ENCODE measurements at places on chromosomes 12 and 14.
A peak's percentile ranks its signal among the peaks of the same experiment; 100 is the strongest.

DNA sequence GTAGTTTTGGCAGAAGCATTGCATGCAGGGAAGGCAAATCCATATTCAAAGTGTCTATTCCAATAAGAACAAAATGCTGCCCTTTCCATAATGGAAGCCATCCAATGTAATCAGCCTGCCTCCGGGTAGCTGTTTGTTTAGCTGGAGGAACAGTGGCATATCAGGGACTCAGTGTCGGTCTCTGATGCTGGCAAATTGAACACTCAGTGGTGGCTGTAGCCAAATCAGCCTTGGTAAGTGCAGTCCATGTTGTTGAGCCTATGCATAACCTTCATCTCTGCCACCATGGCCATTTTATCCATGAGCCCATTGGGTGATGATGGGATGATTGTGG, 147.8 kb upstream of the MAX start:
- no peak for DNase-seq

GRCh38 chr14:26593357-26593756, 4.5 kb downstream of the NOVA1 start:
- DNase-seq, result peak; percentile 55

- DNase-seq, result no peak
Observed at GRCh38 chr12:132433641-132434395, 56.1 kb upstream of the FBRSL1 start.

GRCh38 chr14:74501135-74501614, 7.6 kb downstream of the ISCA2 start:
- DNase-seq, result peak; percentile 84

GRCh38 chr12:9872162-9872561, 3.0 kb upstream of the CLEC2B start:
- no peak for DNase-seq

DNA sequence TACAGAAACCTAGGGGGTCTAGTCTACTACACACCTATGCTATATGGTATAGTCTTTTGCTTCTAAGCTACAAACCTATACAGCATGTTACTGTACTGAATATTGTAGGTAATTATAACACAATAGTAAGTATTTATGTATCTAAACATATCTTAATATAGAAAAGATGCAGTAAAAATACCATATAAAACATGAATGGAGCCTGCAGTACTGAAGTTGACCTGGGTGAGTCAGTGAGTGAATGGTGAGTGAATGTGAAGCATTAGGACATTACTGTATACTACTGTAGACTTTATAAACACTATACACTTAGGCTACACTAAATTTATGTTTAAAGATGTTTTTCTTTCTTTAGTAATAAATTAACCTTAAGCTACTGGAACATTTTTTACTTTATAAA, 13.1 kb upstream of the ABCD2 start:
- DNase-seq, result no peak

DNA sequence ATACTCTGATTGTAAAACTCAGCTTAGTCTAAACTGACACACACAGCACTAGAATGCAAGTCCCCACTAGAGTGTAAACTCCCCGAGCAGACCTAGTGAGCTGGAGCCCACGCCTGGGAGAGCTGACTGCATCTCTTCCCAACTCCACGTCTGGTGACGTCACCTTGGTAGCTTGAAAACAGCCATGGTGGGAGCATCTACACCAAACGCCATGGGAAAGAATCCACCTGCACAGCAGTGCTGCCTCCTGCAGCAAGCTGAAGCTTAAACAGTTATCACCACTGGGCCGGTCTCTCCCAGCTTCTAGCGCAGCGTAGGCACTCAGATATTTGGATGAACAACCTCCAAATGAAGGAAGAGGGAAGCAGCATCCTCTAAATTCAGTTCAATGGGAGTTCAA, 4.3 kb upstream of the PAPLN start:
- DNase-seq, result no peak

DNA sequence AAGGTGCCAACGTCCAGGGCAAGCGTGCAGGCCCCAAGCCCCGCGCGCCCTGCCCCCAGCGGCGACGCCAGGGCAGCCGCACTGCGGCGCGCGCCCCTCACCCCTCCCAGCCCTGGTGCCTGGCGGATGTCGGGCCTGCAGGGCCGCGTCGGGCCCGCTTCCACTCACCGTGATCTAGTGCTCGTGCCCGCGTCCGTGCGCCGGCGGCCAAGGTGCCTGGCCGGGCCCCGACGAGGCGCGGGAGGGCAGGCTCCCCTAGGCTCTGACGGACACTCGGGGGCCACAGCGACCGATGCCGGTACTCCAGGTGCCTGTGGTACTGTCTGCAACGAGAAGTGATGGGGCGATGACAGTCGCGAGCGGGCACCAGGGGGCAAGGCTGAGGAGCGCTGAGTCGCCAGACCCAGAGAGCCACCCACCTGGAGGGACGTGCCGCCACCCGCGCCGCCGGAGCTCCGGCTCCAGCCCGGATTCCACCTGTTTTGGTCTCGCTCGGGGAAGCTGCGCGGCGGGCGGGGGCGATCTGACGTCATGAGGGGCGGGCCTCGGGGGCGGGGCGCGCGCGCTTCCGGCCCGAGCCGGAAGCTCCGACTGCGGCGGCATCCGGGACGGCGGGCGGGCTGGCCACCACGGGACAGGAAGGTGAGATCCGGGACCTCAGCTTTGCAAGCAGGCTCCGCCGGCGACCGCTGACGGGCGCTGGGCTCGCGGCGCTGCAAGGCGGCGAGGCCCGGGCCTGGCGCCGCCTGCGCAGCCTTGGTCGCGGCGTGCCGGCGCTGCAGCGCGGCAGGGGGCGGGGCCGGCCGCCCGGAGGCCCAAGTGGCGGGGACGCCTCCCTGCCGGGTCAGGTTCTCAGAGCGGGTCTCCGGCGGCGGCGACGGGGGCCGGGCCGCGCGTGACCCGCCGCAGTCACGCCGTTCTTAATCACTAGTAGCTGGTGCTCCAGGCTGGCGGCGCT, at the start of the genes LYSET and MOAP1:
LYSET (plus strand) TSS at position 927 of the 958 bp plus-strand sequence. CDS start 89 bp downstream, outside the sequence.
MOAP1 (minus strand) TSS at position 507 of the 958 bp plus-strand sequence. CDS start 655 bp downstream, outside the sequence.
- peak; percentile 85 for DNase-seq
